ENCODE measurements at places on chromosomes 3 and 15.

GRCh38 chr3:182138393-182138792, 426.7 kb downstream of the SOX2 start:
- DNase-seq: no peak

DNA sequence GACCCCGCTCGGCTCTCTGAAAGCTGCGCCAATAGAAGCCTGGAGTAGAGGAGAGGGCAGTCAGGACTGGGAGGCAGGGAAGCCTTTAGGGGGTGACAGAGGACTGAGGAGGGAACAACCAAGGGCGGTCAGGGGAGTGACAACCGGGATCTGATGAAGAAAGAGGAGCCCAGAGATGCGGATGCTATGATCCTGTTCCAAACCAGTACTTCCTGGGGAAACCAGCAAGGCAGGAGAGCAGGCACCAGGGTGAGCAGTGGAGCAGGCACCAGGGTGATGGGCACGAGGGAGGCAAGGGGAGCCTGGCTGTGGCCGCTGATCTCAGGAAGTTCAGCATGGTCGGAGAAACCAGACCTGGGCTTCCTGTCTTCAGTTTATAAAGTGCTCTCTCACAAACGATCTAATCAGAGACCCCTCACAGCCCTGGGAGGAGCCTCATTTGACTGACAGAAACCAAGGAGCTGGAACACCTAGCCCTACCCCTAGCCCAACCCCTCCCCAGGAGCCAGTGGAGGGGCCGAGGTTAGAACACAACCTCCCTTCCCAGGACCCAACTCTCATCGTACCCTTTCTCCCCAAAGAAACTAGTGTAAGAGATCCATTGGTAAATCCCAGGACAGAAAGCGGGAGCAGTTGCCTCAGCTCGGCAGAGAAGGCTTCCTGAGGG, 34.9 kb downstream of the CCDC33 start:
- DNase-seq: no peak

- no peak for DNase-seq
These were observed 21.2 kb upstream of the PRR23E start for GRCh38 chr3:127171721-127172120.

DNA sequence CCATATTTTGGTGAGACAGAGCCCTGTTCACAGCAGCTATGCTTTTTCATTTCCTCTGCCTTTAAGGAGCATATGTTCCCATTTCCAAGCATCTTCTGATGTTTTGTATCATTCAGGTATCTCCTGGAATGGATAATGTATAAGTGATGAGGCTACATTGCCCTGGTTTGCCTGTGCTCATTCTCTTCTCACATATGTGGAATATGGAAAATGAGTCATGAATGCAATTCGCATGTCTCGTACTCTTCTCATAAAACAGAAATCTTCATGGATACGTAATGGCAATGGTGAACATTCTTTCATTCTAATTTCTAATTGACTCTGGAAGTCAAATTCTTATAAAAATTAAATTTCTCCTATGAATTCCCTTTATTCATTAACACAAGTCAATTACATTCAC, 143.1 kb downstream of the CDIN1 start:
- no peak for DNase-seq

GRCh38 chr3:99506-99905, 97.1 kb upstream of the CHL1 start:
- no peak for DNase-seq

DNA sequence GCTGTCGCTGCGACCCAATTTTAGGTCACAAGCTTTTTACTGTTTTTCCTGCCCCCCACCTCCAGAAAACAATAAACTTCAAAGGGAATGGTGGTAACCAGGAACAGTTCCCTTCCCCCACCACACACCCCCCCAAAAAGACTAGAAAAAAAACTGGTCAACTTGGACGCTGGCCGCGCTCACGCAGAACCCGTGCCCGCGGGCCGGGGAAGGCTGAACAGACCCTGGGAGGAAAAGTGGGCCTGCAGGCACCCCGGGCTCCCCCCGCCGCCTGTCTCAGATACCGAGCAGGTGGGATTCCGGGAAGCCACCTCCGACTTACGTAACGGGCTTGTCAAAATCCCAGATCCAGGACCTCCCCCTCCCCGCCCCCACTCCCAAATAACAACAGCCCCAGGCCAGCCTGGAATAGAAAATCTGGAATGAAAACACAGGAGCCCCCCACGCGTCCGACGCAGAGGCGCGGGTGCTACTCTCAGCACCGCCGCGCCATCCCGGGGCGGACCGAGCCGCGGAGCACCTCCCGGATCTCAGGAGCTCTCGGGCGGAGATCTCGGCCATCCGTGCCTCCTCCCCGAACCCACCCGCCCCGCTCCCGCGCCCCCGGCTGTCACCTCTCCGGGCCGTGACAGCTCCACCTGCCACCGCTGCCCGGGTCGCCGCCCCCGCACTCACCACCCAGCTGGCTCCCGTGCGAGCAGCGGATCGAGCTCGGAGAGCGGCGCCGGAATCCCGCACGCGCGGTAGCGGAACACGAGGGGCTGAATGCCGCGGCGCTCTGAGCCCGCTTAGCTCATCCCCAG, 557 bp downstream of the DENND4A start:
- DNase-seq: no peak

DNA sequence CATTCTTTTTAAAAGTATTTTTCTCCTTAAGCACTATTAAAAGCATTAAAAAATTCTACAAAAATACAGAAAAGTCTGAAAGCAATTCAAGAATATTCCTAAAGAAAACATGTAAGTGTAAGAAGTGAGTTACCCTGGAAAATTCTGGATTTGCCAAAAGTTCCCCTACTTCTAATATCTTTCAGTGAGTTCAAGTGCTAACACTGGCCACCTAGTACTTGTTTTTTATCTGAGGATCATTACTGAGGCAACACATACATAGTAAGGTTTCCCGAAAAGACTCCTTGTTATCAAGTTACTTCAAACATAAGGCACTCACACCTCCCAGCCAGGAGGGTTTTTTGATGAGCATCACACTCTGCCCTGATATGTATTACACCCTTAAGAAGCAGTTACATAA, 158.4 kb downstream of the TIGIT start:
- DNase-seq: no peak

GRCh38 chr15:57345584-57345983, 30.7 kb upstream of the CGNL1 start:
- DNase-seq: no peak
